Activated CD4-positive, alpha-beta T cell treated with anti-CD3 and anti-CD28 coated beads, Interleukin-2, amount 50 U/mL, for 48 hours (primary cell): ENCODE measurements at places on chromosomes 6 and 20.

GRCh38 chr20:25486377-25486776 lies 78.9 kb downstream of the GINS1 start:
- peak; percentile 1 for DNase-seq

DNA sequence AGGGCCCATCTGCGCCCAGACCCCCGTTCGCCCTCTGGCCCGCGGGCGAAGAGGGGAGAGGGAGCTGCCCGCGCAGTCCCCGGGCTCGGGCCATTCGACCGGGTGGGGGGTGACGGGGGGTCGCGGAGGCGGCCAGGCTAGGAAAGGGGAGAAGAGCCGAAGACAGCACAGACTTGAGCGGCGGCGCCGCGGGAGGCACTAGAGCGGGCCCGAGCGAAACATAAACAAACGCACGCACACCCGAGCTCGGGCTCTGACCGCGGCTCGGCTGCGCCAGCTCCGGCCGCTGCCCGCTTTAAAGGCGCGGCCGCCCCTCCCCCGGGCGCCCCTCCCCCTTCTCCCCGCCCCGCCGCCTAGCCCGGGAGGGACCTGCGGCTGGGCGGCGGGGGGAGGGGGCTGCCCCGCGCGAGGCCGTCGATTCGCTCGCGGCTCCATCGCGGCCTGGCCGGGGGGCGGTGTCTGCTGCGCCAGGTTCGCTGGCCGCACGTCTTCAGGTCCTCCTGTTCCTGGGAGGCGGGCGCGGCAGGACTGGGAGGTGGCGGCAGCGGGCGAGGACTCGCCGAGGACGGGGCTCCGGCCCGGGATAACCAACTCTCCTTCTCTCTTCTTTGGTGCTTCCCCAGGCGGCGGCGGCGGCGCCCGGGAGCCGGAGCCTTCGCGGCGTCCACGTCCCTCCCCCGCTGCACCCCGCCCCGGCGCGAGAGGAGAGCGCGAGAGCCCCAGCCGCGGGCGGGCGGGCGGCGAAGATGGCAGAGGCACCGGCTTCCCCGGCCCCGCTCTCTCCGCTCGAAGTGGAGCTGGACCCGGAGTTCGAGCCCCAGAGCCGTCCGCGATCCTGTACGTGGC lies at the start of gene FOXO3:
FOXO3 (plus strand) TSS at position 455 of the 846 bp plus-strand sequence; CDS start at position 747, 292 bp downstream.
- DNase-seq = peak; percentile 63

- no peak for DNase-seq
Measured at GRCh38 chr6:63663147-63663955, 27.7 kb downstream of the PHF3 start.

DNA sequence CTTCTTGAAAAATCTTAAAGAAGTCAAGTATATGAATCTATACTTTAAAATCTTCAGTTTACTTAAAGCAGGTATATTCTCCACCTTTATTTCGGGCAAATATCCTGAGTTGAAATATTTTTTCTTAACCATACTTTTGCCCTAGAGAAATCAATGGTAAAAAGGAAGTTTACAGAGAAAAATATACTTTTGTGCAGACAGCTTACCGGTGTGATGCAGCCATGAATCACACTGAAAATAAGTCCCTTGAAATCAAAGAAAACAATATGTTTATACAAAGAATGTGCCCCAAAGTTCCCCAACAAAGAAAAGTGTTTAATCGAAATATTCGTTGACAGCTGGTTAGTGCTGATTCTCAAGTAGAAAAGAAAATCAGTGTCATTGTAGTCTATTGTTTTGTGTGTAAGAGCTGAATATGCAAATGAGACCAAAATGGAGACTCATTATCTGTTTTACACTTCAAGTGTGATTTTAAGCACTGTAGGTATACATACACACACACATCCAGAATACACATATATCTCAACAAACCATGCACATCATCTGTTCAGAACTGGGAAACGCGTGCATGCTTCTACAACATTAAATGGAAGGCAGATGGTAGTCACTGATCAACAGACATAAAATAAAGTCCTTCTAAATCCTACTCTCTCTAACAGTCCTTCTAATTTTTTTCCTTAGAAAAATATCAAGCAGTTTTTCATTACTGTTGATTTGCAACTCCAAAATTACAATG lies 73.3 kb downstream of the BTBD9 start:
- no peak for DNase-seq

DNA sequence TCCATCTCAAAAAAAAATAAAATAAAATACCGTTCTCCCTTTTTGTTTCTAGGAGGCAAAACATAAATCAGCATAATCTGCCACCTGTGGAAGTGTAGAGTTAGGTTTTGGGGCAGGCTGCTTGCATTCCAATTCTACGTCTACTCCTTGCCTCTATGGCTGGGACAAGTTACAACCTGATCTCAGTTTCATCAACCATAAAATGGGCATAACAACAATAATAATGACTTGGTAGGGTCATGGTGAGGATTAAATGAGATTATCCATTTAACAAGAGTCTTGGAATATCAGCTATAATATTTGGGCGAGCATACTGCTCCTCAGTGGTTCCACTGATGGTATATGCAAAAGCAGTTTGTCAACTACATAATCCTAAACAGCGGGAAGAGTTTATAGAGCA lies 3.7 kb upstream of the RAE1 start:
- no peak for DNase-seq

DNA sequence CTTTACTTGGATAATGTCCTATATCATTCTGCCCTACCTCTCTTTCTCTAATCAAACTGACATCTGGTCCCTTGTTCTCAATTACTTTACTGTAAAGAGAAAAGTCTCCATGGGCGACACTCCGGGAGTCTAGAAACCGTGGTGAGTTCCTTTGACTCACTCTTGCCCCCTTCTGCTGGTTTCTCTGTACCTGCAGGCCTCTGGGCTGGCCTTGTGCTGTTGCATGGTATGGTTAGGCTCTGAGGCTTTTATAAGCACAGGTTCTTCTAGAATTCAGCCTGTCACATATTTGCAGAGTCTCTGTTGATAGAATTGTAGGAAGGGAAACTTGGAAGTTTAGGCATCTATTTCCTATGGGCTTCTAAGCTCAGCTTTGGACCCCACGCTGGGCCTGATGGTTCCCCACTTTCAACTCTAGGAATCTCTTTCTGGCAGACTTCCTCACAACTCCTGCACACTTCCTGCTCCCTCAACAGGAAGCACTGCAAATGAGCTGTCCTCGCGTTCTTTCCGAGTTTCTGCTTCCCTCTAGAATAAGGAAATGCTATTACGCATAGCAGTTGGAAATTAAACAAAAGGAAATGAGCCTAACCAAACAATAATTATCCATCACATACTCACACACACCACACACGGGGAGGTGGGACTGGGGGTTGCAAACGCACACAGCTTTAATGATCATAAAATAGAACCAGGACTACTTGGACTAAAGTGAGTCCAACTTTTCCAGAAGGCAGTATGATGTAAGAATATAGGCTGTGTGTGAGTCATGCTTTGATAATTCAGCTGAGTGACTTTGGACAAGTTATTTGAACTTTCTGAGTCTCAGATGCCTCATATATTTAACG lies 683.3 kb downstream of the QKI start:
- DNase-seq = no peak

GRCh38 chr6:36364669-36365479 lies 22.6 kb downstream of the ETV7 start:
- DNase-seq = peak; percentile 28

GRCh38 chr6:34366639-34366921 lies 25.9 kb downstream of the NUDT3 start:
- DNase-seq = no peak

DNA sequence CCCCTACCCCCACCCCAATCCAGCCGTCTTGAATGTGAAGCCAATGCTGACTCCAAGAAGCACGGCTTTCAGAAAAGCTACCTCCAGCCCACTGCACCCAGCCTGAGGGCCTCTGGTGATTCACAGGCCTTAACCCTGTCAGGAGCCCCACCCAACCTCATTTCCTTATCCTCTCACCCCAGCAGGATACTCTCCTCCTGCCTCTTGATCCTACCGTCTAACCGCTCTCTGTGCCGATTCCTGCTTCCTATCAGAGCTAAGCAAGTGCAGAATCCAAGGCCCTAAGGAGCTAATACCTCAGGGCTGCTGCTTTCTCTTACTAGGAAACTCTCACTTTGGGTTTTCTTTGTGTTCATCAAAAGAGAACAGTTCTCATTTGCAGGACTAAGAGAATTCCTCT lies 47.2 kb downstream of the TRERF1 start:
- DNase-seq = peak; percentile 57

DNA sequence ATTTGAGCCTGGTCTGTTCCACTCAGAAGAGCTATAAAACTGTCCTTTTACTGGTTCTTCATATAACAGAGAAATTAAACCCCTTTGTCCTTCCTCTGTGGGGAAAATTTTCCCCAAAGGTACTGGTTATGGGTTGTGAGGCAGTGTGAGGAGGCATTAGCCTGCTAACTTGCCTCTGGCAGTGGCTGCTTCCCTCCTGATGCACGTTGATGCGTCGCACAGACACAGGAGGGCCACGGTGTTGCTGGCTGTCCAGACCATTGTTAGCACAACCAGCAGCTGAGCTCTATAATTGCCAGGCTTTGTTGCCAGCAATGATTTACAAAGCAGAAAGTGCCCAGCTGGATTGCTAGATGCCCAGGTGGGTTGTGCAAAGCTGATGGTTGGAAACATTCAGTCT lies 10.1 kb downstream of the AAR2 start:
- no peak for DNase-seq

DNA sequence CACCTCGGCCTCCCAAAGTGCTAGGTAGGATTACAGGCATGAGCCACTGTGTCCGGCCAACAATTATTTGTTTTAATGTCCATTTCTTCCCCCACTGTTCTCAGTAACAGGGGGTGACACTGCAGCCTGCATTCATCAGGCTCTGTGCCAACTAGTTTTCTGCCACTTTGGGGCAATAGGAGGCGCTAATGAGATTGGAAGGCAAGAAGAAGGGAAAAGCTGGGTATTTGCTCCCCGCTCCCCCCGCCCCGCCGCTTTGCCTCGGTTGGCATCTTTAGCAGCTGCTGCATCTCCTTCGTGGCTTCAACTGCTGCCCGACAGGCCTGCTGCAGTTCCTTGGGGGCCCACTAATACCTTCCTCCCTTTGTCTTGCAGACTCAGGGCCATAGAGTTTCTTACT lies 35.0 kb upstream of the MDGA1 start:
- no peak for DNase-seq

DNA sequence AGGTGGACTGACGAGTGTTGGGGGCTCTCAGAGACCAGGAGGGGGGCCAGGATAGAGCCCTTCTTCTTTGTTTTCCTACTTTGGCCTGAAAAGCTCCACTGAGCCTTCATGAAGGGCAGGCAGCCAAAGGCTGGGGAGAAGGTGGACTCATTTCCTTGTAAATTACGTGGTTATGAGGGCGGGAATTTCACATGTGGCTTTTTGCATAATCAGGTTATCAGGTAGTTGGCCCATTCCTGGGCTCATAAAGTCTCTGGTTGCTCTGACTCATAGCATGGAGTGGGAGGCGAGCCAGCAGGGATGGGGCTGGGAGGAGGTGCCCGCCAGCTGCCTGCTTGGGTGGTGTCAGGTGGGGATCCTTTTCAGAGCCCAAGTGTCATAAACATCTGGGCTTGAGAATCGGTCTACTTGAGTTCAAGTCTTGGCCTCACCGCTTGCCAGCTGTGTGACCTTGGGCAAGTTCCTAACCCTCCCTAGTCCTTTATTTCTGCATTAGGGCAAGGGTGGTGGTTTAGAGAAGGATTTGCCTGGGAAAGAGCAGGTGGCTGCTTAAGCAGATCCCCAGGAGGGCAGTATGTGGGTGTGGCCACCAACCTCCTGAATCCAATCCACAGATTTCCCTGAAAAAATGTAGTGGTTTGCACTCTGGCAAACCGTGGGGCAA lies 26.5 kb upstream of the RNF24 start:
- no peak for DNase-seq

DNA sequence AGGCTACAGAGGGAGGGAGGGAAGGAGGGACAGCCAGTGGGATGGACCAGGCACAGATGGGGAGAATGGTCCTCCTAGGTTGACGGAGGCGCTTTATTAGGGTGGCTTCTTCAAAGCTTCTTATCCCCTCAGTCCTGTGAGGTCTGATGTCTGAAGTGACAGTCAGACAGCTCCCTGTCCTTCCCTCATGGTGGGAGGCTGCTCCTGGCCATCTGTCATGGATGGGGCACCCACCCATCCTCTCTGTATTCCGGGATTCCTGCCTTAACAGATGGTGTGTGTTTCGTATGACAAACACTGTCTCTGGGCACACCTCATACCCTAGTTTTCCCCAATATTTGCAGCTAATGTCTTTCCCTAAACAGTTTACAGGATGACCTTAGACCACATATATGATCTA lies 7.9 kb downstream of the RIN2 start:
- DNase-seq = no peak

DNA sequence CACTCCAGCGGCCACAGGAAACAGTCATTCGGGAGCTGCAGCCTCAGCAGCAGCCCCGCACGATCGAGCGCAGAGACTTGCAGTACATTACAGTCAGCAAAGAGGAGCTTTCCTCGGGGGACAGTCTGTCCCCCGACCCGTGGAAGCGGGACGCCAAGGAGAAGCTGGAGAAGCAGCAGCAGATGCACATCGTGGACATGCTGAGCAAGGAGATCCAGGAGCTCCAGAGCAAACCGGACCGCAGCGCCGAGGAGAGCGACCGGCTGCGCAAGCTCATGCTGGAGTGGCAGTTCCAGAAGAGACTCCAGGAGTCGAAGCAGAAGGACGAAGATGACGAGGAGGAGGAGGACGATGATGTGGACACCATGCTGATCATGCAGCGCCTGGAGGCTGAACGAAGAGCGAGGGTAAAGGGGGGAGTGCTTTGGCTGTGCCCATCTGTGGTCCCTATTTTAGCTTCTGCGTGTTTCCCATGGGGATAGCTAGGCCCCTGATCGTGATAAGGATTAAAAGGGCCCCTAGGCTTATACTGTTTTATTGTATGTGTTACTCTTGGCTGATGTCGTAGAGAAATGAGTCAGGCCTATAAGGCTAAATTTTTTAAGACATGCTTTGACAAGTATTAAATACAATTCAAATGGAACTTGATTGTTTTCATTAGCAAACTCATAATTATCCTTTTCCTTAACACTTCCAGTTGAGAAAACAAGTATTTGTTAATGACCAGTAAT lies 45.5 kb upstream of the KIF25 start:
- DNase-seq = no peak

- no peak for DNase-seq
Measured at GRCh38 chr6:43389730-43390295, 20.4 kb upstream of the ZNF318 start.

GRCh38 chr20:62114894-62115293 lies 7.4 kb upstream of the LSM14B start:
- DNase-seq = no peak
